Dorsolateral prefrontal cortex (tissue), 122 donors: ENCODE measurements at places on chromosomes 1 and 21.

DNA sequence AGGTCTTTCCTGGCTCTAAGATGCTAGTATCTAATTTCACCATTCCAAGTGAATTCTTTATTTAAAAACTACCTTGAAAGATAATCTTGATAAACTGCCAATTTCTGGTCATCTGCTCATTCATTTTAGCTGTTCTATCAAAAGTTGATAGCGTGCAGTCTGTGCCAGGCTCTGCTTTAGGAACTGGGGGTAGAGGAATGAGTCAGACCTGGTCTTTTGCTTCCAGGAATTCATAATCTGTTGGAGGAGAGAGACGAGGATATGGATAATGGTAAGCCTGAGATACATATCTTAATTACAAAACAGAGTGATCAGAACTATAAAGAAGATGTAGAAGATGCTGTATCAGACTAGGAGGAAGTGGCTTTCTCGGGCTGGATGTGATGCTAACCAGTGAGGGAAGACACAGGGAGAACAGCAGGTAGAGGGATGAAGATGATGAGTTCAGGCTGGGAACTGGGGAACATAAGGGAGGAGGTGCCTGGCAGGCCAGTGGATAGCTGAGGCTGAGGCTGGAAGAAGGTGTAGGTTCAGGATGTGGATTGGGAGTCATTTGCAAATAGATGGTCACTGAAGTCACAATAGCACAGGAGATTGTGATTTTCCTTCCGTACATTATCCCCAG, 12.3 kb upstream of the PHC2 start:
- no peak for DNase-seq

- DNase-seq, result no peak
Observed at GRCh38 chr1:62810420-62811274, 26.7 kb downstream of the ATG4C start.

GRCh38 chr1:163174524-163175437, 27.9 kb downstream of the RGS5 start:
- peak; percentile 70 for DNase-seq

DNA sequence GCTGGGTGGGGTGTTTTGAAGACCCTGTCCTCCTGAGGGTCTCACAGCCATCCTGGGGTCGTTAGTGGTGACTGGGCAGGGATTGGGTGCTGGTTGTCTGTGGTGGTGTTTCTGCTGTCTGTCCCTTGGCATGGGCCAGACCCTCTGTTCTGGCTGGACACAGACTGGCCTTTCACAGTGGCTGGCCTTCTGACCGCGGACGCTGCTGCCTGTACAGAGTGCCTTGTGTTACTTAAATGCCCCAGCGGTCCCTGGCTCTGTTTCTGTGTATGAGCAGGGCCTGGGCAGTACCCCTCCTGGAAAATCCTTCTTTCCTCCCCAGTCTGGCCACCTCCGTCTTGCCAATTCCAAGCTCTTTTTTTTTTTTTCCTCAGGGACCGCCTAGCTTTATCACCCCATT, 50.9 kb downstream of the SH3BGR start:
- peak; percentile 71 for DNase-seq

- DNase-seq, result peak; percentile 48
Observed at GRCh38 chr1:147598621-147599361, 57.5 kb downstream of the BCL9 start.

GRCh38 chr1:61753998-61754508, 11.8 kb downstream of the PATJ start:
- no peak for DNase-seq

DNA sequence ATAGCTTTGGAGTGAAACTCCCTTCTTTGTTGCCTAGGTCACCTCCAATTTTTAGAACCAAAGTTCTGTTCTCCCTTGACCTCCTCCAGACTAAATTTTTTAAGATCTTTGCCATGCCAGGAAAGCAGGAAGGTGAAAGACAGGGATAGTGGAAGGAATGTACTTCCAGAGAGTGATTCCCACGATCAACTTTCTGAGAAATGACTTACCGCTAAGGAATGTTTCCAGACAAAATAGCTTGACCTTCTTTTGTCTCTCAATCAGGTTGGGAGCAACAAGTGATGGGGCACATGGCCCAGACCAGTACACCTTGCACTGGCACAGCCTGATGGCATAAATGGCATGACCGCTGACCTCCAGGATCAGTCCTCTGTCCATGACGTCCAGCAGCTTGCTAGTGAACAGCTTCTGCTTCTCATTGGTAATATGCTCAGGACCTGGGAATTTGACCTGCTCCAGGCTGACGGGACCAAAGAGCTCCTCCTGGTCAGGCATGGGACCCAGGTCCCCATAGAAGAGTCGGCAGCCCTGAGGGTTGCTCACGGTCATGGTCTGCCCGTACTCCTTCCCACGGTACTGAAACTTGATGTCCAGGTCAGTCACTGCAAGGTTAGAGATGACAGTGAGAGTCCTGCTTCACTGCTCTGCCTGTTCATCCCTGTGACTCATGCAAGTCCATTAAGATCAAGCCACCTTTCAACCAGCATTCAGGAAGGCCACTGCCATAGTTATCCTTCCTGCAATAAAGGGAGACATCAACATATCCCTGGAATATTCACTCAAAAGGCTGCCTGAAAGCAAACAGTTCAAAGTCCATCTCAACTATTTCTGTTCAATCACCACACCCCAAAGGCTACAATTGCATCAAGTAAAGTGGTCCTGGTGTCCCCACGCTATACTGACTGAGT, 6.2 kb upstream of the C1orf74 start:
- no peak for DNase-seq

DNA sequence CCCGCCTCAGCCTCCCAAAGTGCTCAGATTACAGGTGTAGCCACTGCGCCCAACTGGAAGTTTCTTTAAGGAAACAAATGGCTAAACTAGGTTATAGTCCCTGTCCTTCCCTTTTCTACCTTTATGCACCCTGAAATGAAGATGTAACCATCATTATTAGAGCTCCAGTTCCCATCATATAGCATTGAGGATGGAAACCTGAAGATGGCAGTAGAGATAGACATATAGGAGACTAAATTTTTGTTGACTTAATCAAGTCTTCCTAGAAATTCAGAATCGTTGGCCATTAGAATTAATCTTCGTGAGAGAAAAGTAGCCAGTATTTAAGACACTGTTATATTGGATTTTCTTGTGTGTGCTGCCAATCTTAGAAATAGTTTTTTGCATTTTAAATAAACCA, 1016.3 kb upstream of the NCAM2 start:
- no peak for DNase-seq

DNA sequence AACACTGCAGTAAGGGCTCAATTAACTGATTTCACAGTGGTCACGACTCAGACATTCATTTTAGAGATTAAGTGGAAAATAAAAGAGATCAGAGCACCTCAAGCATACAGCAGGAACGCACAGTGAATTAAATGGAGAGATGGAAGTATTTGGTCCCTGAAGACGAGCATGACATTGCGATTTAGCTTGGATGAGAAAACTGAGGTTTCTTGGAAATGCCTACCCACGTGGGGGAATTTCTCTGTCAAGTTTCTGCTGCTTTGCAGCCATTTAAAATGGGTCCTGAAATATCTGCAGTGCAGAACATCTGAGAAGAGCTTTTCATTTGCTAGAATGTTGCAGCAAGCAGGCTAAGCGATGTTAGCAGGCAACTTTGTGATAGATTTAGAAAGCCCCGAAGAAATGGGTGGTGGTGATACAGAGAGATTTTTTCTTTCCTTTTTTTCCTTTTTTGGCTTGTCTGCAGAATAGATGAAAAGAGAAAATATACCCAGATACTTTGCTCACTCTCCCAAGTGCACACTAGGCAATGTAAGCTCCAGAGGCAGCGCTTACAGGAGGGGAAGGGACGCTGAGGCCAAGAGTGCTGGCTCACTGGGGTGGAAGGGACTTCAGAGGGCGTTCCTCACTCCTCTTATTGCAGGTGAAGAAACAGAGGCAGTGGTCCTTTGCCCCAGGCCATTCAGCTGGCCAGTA, 258.0 kb downstream of the KCNJ6 start:
- DNase-seq, result no peak
